ENCODE measurements at places on chromosomes 1 and 21.

- no peak for DNase-seq
These were observed 1144.6 kb upstream of the TMPRSS15 start for GRCh38 chr21:19547951-19548840.

GRCh38 chr21:26546446-26547097, 26.5 kb downstream of the CYYR1 start:
- DNase-seq, result no peak

DNA sequence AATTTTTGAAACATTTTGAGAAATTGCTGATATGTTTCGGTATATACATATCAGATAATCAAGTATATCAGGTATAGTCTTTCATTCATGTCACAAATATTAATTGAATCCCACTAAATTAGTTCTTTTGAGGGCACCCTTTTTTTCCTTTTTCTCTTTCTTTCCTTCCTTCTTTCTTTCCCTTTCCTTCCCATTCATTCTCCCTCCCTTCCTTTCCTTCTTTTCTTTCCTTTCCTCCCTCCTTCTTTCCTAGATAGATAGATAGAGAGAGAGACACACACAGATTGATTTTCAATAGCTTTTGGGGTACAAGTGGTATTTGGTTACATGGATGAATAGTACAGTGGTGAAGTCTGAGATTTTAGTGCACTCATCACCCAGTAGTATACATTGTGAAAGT, 5.7 kb downstream of the NSL1 start:
- no peak for DNase-seq

DNA sequence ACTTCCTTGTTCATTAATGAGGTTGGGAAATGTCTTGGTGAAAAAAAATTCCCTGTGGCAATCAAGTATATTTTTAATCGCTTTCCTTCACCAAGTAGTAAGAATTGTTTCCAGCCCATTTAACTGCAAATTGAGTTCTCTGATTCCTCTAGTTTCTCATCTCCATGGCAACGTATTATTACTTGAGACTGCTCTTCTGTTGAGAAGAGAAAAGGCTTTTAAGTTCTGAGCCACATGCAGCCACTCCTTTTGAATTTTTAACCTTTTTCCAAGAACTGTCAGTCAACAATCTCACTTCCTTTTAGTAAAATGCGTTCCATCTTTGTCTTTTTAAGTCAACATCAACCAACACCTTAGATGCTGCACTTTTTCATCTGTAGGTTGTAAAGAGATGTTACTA, 75.7 kb upstream of the KIAA1614 start:
- DNase-seq, result no peak

GRCh38 chr1:98104289-98104688, 183.5 kb upstream of the DPYD start:
- no peak for DNase-seq

- peak; percentile 92 for DNase-seq
These were observed 15.3 kb downstream of the INPP5B start for GRCh38 chr1:37931361-37932158.

- no peak for DNase-seq
These were observed 163.3 kb downstream of the PIK3R3 start for GRCh38 chr1:45968941-45969666.

DNA sequence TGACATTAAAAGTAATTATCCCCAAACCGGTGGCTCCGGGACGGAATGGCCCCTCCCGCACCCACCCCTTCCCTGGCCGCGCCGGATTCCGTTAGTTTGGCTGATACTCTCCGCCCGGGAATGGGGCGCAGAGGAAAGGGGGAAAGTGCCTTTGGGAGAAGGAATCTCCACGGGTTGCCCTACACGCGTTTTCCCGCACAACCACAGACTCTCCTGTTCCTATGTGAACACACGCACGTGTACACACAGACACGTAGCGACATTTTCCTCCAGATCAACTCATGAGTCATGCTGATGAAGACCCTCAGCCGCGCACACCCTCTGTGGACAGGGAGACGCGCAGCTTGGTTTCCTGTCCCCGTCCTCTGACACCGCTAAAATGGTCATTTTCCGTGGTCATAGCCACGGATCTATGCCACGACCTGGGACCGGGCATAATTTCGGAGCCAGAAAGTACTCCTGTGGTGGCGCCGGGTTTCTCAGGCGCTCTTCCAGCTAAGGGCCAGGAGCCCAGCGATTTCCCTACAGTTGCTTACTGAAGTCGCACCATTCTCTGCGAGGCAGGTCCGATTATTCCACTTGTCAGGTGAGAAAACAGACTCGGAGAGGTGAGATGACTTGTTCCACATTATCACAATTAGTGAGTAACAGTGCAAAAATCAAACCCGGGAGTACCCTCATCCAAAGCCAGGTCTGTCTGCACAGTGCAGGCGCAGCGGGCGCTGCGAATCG, 4.0 kb upstream of the DMRTA2 start:
- DNase-seq, result no peak
